ENCODE measurements at places on chromosomes 6 and 20. TPM values are rescaled to one million over a fixed set of nuclear protein-coding genes. Genes with fewer than 3 reads are reported as not detected.

The BPIFB4 gene
- total RNA-seq, result not detected

The GMNN gene
- total RNA-seq, result 44.0 TPM

The HLA-DOA gene
- total RNA-seq, result 0.07 TPM

The MDFI gene
- total RNA-seq, result 270 TPM

The FAM83C gene
- 3.2 TPM for total RNA-seq

The CST5 gene
- total RNA-seq, result not detected

The TPX2 gene
- total RNA-seq, result 62.2 TPM

The SLC17A3 gene
- not detected for total RNA-seq

The PDYN gene
- total RNA-seq, result not detected

The SLC17A1 gene
- not detected for total RNA-seq

The C6orf118 gene
- not detected for total RNA-seq

The UBD gene
- not detected for total RNA-seq

The PCMT1 gene
- total RNA-seq, result 179 TPM

The PSORS1C1 gene
- 0.37 TPM for total RNA-seq

The FAXC gene
- 3.9 TPM for total RNA-seq

The RIPPLY2 gene
- total RNA-seq, result not detected

The OR2J3 gene
- not detected for total RNA-seq

The AGPAT4 gene
- total RNA-seq, result 3.7 TPM

The BPIFB3 gene
- total RNA-seq, result not detected

The ECT2L gene
- not detected for total RNA-seq

The TAGAP gene
- 0.42 TPM for total RNA-seq

The TM9SF4 gene
- 38.2 TPM for total RNA-seq

The GSTA3 gene
- total RNA-seq, result not detected

The BPIFB2 gene
- not detected for total RNA-seq

The TREM2 gene
- total RNA-seq, result 7.9 TPM

The C6orf132 gene
- total RNA-seq, result 36.0 TPM

The APCDD1L gene
- 1.5 TPM for total RNA-seq

The SLC22A3 gene
- total RNA-seq, result 2.2 TPM

The ABRACL gene
- 78.3 TPM for total RNA-seq

The TFAP2D gene
- total RNA-seq, result not detected

The MEI4 gene
- not detected for total RNA-seq

The LYRM4 gene
- total RNA-seq, result 23.8 TPM

The C20orf141 gene
- not detected for total RNA-seq

The RPP40 gene
- total RNA-seq, result 14.1 TPM

The SLC12A5 gene
- 0.56 TPM for total RNA-seq

The HELZ2 gene
- total RNA-seq, result 21.7 TPM

The PRR18 gene
- not detected for total RNA-seq

The ENPP5 gene
- 0.92 TPM for total RNA-seq

The TMEM14B gene
- total RNA-seq, result 69.0 TPM

The ARFGEF3 gene
- total RNA-seq, result 3.0 TPM

The TMEM63B gene
- total RNA-seq, result 73.1 TPM

The MCCD1 gene
- total RNA-seq, result not detected

The TRIM40 gene
- not detected for total RNA-seq

The SYTL3 gene
- total RNA-seq, result 1.5 TPM

The TASP1 gene
- 10.2 TPM for total RNA-seq

The WASF1 gene
- total RNA-seq, result 18.0 TPM

The PDE10A gene
- total RNA-seq, result 0.05 TPM

The NTSR1 gene
- total RNA-seq, result 1.6 TPM

The GGTLC1 gene
- not detected for total RNA-seq

The SPATS1 gene
- total RNA-seq, result not detected

The PACRG gene
- total RNA-seq, result 0.19 TPM

The TRDN gene
- not detected for total RNA-seq

The TMEM217 gene
- 0.46 TPM for total RNA-seq

The DEFB124 gene
- not detected for total RNA-seq

The KCNK17 gene
- total RNA-seq, result not detected

The PGC gene
- total RNA-seq, result not detected

The TTLL9 gene
- not detected for total RNA-seq

Measured in airway epithelial cell (primary cell).